GM19239 (cell line): ENCODE measurements at places on chromosomes 4 and X.

GRCh38 chr4:153785910-153786721 is 2.8 kb downstream of the SFRP2 start:
- no peak for DNase-seq

DNA sequence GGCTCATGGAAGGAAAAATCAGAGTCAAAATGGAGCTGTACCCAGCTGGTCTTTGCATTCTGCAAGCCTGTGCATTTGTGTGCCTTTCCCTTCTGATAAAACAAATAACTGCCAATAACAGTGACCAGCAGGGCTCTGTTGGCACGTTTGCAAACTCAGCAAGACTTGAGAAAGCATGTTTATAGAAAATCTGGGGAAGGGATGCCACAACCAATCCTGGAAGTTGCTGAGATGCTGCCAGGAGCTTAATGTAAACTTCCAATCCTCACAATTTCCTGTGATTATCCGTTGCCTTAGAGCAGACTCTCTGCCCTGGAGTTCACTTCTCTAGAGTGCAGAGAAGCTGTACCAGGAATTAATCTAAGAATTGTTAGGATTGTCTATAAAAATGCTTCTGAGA is 6.9 kb upstream of the ANXA3 start:
- DNase-seq = no peak

DNA sequence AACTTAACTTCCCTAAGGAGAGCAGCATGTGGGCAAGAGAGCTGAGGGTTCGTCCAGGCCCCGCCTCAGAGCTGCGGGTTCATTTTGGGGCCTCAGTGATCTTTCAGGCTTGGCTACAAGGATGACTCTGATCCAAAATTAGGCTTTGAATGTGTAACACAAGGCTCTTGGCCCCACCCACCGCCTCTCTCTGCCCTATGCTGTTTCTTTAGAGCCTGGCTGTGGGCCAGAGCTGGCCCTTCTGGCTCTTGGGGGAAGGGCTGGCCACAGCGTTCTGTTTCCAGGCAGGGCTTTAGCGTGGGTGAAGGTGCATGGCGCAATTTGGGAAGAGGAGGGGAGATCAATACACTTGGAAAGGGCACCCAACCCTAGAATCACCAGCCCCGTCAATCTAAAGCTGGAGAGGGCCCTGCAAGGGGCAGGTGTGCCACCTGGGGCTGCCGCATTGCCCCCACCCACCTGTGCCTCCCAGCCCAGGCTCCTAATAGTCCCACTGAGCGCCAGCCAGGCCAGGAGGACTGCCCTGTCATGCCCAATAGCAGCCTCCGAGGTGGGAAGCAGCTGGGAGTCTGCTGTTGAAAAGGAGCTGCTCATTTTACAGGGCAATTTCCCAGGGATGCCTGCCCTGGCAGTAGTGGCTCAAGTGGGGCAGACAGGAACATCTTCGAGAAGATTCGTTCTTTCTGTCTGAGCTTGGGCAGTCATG is 84.5 kb upstream of the MAML3 start:
- no peak for DNase-seq

DNA sequence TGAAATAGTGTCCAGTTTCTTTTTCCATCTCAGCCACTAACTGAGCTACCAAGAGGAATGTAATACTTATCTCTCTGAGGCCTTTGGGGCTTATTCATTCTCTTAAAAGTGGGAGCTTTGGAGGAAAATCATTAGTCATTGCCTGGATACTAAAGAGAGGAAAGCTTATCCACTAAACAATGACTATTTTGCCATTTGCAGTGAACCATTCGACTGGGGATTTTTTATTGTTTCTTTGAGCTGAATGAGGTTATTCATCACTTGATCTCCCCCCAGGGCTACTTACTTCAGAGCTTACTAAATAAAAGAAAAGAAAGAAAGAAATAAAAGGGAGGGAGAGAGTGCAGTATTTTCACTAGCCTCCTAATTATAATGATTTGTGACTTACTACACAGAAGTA is 1329.5 kb upstream of the TENM3 start:
- DNase-seq = no peak

DNA sequence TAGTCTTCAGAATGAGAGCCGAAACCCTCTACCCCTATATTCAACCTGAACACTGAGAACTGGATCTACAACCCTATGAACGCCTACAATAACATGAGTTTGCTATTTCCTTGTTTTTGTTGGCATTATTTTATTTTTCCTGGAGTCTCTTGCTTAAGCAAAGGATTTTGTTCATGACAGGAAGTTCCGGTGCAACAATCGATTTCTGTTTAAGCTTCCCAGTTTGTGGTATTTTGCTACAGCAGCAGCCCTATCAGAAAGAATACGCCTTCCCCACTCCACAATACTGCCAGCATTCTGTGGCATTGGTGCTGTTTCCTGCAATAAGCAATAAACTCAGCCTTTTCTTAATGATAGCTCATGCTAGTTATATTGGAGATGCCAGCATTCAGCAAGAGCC is 60.9 kb downstream of the NPY5R start:
- DNase-seq = no peak

- no peak for DNase-seq
These were observed 12.2 kb upstream of the NUP54 start for GRCh38 chr4:76160355-76160754.

DNA sequence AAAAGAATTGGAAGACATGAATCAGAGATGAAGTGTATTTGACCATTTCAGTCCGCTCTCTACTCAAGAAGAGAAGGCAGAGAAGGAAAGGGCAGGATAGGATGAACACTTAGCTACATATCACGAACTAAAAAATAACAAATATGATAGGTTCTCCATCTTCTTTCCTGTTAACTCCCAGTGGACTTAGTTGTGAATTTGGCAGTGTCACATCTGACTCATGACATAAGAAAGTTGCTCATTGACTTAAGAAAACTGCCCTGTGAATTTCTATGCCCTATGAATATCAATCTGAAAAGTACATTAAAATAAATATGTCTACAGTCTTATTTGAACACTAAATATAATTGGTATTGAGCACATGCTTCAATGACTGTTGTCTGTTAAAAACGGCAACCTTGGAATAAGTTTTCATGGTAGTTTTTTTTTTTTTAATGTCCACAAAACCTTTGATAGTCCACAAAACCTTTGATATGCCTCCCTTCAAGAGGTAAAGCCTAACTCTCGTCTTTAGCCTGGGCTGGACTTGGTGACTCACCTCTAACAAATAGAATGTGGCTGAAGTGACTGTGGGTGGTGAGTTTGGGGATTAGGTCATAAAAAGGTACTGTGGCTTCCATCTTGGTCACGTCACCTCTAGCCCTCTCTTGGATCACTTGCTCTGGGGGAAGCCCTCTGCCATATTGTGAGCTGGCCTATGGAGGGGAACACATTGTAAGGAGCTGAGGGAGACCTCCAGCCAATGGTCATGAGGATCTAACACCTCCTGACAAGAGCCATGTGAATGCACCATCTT is 184.7 kb upstream of the S100G start:
- DNase-seq = no peak

DNA sequence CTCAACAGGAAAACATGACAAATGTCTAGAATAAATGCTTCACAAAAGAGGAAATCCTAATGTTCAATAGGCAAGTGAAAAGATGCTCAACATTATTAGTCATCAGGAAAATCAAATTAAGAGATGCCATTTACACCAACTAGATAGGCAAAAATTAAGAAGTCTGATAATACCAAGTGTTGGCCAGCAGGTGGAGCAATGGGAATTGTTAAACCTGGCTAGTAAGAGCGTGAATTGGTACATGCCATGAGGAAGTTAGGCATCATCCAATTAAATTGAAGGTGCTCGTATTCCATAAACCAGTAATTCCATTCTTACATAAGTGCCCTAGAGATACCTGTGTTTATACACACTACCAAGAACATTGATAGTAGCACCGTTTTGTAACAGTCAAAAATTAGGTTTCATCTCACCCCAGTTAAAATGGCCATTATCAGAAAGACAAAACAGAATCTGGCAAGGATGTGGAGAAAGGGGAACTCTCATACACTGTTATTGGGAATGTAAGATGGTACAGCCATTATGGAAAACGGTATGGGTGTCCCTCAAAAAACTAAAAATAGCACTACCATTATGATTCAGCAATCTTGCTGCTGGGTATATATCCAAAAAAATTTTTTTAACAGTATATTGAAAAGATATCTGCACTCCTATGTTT is 14.0 kb upstream of the ZCCHC18 start:
- DNase-seq = no peak

- DNase-seq = no peak
These were observed 53.1 kb downstream of the CASP3 start for GRCh38 chr4:184596044-184596616.

GRCh38 chr4:73220815-73221214 is 37.8 kb downstream of the ANKRD17 start:
- DNase-seq = no peak

GRCh38 chr4:105526656-105527055 is 25.8 kb upstream of the ARHGEF38 start:
- DNase-seq = no peak

- no peak for DNase-seq
These were observed 153.3 kb upstream of the TENT5D start for GRCh38 chrX:80266979-80267378.

- DNase-seq = no peak
These were observed 254.1 kb downstream of the FBXW7 start for GRCh38 chr4:152281822-152282221.

GRCh38 chrX:121642415-121642814 is 595.0 kb downstream of the GLUD2 start:
- no peak for DNase-seq

DNA sequence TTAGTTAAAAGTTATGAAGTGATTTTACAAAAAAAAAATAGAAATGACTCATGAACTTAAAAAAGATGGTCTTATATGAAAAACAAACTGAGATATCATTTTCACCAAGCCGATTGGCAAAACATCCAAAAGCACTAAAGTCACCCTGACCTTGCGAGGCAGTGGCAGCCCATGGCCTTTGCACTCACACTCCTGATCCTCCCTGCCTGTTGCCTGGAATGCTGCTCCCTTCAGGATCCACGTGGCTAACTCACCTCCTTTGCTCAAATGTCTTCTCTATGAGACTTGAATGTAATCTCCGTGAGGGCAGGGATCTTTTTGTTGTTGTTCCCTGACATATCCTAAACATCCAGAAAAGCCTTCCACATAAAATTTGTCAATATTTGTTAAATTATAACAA is 106.4 kb downstream of the RAPGEF2 start:
- DNase-seq = no peak

GRCh38 chrX:48025561-48025960 is 18.8 kb downstream of the SPACA5 start:
- no peak for DNase-seq

- DNase-seq = no peak
These were observed 321.1 kb downstream of the NKX6-1 start for GRCh38 chr4:84177831-84178542.

GRCh38 chr4:73247100-73247499 is 11.5 kb downstream of the ANKRD17 start:
- DNase-seq = no peak

- no peak for DNase-seq
These were observed 24.5 kb upstream of the CPLX1 start for GRCh38 chr4:850323-850945.

DNA sequence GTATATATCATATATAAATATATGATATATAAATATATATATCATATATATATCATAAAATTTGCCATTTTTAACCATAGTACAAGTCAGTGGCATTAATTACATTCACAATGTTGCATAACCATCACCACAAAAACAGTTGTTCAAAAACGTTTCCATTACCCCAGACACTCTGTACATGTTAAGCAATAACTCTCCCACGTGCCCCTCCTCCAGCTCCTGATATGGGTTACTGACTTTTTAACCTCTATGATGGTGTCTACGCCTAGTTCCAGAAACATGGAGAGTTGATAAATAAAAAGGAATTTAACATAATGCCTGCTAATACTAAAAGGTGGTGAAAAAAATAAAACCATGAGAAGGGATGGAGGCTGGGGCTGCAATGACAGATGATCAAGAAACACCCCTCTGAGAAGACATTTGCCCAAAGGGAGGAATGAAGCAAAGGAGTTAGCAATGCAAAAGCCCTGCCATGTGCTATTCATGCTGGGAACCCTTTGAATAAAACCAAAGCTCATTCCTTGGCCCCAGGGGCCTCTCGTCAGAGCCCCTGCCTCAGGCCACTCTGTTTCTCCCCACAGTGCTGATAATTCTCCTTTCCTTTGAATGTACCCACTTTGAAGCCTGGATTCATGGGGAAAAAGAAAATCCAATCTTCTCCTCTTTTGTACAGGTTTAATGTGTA is 144.3 kb downstream of the NWD2 start:
- DNase-seq = no peak

DNA sequence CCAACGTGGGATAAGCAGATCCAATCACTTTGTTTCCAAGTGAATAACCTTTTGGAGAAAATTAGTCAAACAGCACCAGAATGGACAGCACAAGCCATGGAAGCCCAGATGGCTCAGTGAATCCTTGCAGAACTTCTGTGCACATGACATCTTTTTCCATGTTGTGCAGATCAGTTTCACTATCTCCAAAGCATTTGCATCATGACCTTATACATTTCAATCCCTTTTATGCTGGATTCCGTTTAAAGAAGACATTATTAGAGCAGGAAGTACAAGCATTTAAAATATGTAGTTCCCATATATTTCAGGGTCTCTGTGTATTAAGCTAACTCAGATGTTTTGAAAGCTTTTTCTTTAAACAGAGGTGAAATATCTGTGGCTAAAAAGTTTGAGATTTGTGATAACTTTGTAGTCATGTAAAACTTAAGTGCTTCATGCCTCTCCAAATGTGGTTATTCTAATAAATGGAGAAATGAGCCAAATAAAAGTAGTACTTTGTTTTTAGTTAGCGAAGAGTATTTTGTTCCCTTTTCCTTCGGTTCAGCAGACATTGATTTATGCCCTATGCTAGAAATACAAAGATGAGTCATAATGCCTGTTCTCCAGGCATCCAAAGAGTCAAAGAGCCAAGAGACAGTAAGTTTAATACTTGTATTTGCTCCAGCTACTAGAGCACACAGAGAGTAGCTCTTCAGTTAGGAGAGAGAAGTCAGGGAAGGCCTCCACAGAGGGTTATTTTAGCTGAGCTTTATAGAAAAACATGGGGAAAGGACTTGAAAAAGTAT is 39.0 kb downstream of the PLAC8 start:
- DNase-seq = no peak

GRCh38 chr4:181693517-181693916 is 549.7 kb upstream of the TENM3 start:
- no peak for DNase-seq

DNA sequence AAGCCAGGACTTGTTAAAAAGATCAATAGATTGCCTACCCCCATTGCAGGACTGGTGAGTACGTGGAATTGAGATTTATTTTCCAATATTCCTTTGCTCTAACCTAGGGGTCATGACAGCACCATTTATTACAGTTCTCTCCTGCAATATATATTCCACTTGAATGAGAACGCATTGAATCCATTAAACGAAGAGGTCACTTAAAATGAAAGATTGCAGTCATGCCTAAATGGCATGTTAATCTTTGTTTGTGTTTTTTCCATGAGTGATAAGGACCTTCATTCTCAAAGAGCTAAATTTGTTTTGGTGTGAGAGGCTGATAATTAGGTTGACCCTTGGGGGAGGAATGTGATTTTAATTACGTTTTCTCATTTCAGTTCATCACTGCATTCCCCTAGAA is 13.5 kb upstream of the LIMCH1 start:
- DNase-seq = no peak
